ENCODE measurements at places on chromosomes 2 and 18.

DNA sequence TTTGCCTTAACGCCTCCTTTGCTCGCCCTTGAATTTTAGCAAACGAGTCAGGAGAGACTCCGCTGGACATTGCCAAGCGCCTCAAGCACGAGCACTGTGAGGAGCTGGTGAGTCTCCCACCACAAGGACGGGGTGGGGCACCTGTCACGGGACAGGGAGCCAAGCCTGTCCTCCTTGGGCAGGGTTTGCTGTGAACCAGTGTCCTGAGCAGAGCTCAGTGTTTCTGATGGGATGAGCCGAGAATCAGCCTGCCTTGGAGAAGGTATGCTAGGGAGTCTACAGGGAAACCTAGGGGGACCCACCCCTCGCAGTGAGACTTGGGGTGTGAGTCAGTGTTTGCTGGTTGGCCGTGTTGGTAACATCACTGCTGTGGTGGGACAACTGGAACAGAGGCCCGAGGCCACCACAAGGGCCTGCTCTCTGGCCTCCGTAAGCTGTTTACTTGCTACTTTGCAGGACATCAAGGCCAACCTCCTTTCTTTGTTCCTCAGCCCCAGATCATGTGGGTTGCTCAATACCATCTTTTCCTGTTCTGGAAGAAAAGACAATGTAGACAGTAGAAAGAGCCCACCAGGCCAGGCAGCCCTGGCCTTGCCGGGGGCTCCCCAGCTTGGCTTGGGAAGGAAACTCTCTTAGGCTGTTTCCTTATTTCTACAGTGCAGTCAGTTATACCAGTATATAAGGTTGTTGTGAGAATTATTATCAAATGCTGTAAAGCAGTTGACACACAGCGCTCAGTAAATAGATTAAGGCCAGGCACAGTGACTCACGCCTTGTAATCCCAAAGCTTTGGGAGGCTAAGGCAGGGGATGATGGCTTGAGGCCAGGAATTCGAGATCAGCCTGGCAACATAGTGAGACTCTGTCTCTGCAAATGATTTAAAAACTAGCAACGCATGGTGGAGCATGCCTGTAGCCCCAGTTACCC lies 42.4 kb downstream of the ITGB1BP1 start:
- no peak for DNase-seq

GRCh38 chr2:17427401-17427800 lies 90.8 kb downstream of the RAD51AP2 start:
- no peak for DNase-seq

DNA sequence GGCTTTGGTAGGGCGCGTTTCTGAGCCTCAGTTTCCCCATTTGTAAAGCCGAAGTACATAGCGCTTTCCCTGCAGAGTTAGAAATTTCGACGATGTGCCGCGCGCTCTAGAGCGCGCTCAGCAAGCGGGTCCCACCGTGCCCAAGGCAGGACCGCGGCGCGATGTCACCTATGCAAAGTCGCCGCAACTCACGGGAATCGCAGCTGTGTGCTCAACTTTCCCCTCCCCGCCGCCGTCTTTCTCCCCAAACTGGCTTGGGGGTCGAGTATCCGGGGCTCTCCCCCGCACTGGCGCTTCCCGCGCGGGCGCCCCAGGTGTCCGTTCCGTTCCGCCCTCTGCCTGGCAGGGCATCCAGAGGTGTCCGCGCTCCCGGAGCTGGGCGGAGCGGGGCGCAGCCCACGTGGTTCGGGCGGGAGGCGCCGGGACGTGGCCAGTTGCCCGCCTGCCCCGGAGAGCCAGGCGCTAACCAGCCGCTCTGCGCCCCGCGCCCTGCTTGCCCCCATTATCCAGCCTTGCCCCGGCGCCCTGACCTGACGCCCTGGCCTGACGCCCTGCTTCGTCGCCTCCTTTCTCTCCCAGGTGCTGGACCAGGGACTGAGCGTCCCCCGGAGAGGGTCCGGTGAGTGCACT lies at the start of gene MLPH:
TSS of gene MLPH (plus strand) at position 433 of the 630 bp plus-strand sequence. CDS start 6,176 bp downstream, outside the sequence.
- no peak for DNase-seq

DNA sequence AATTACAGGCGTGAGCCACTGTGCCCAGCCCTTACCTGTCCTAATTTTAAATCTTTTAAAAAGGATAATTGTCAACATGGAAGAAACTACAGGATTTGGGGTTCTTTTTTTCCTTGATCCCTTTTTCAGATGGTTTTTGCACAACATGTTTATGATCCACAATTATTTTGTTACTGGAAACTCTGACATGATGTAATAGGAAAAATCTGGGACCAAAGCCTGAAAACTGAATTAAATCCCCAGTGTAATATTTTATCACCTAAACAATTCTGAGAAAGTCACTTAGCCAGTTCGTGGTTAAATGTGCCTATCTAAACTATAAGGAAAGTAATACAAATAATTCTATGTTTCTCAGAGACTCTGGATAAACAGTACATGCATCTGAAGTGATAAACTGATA lies 1649.7 kb downstream of the LRP1B start:
- no peak for DNase-seq

GRCh38 chr2:212905640-212906201 lies 245.7 kb downstream of the IKZF2 start:
- peak; percentile 83 for DNase-seq
